ENCODE measurements at places on chromosomes 5 and 9.
A peak's percentile ranks its signal among the peaks of the same experiment; 100 is the strongest.

DNA sequence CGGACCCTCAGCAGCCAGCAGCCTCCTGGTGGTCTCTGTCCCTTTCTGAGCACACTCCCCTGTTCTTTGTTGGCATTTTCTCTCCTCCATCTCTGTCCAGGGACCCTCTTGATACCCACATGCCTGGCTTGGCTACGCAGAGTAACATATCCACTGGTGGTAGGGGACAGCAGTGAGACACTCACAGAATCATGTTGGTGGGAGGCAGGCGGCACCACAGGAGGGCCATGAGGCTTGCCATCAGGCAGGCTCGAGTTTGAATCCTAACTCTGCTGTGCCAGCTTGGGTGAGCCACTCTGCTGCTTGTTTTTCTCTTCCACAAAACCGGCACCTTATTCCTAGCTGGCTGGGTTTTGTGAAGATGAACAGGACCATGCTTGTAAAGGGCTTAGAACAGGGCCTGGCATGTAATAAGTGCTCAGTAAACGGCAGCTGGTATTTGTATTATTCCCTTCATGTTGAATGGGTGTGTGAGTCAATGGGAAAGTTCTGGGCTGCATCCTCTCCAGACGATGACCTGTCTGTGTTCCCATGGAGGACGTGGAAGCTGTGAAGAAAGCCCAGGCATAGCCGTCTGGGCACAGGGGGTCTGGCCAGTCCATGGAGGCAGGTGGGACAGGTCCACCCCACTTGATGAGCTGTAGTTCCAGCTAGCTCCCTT is 2.3 kb downstream of the COL27A1 start:
- DNase-seq: no peak

- no peak for DNase-seq
Observed at GRCh38 chr5:110844251-110844650, 105.4 kb downstream of the SLC25A46 start.

- DNase-seq: no peak
Observed at GRCh38 chr5:74371621-74372020, 268.9 kb downstream of the ENC1 start.

DNA sequence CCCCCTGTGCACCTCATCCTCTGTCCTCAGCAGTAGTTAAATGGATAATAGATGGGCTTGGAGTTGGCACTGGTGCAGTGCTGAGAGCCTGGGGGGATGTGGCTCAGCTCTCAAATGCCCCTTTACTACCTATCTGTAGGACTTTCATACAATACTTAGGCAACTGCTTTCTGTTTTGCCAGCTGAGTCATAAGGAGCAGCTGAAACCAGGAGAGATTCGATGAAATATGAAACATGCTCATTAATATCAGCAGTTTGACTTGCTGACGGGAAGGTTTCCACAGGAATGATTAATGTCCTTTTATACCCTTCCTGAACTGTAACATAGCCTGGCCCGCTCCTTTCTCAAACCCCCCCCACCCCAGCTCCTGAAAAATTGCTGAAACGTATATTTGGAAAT is 142.6 kb downstream of the SAXO1 start:
- no peak for DNase-seq

- DNase-seq: no peak
Observed at GRCh38 chr9:88477300-88477751, 57.7 kb upstream of the NXNL2 start.

GRCh38 chr9:136530461-136531089 is 15.3 kb downstream of the NOTCH1 start:
- DNase-seq: no peak

- no peak for DNase-seq
Observed at GRCh38 chr9:22079873-22080341, 70.8 kb upstream of the CDKN2B start.

DNA sequence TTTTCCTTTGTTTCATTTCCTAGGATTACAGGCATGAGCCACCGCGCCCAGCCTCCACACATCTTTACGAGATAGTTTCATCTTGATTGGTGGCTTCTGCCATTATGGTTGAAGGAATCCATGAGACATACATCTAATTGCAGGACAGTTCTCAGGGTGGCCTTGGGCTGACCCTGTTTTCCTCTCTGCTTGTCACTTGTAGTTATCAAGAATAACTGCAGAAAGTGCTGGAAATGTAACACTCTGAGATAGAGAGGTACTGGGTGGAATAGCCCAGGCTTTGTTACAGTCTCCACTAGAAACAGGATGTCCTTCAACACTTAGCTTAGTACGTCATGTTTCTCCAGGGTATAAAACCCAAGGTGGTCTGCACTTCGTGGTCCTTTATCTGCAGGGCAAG is 10.7 kb downstream of the UGT3A2 start:
- no peak for DNase-seq

DNA sequence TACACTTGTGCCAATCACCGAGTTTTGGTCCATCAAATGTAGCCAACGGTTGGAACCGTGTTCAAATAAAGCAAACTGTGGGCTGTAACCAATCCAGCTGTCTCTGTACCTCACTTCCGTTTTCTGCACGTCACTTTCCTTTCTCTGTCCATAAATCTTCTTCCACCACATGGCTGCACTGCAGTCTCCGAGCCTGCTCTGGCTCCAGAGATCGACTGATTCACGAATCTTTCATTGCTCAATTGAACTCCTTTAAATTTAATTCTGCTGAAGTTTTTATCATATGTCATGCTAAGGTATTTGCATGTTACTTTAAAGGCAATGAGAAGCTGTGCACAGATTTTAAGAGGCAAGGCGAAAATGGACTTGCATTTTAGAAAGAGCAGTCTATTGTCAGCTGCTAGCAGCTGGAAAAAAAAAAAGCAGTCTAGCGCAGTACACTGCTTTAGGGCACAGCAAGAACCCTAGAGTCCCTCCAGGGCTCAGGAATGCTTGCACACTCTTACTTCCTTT is 13.2 kb downstream of the TTC39B start:
- DNase-seq: no peak

- DNase-seq: no peak
Observed at GRCh38 chr5:77129391-77129990, 42.4 kb upstream of the ZBED3 start.

DNA sequence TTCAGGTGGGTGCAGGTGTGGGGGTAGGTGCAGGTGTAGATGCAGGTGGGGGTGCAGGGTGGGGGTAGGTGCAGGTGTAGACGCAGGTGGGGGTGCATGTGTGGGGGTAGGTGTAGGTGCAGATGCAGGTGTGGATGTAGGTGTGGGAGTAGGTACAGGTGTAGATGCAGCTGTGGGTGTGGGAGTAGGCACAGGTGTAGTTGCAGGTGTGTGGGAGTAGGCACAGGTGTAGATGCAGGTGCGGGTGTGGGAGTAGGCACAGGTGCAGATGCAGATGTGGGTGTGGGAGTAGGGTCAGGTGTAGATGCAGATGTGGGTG is 94.6 kb downstream of the PHF2 start:
- DNase-seq: no peak

DNA sequence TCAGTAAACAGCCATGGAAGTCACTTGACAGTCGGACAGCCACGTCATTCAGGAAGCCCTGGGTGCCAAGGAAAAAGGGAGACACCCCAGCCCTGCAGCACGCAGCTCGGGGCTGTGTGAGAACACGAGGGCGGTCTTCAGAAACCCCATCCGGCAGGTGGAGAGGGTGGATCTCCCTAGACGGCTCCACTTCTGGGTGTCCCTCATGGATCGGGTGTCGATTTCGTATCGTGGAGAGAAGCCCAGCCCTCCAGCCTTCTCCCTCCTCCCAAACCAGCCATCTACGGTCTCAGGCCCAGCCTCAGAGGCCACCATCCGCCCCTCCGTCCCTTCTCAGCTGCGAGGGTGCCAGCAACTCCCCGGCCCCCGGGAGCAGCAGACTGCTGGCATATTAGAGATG is 65.5 kb upstream of the BARHL1 start:
- DNase-seq: peak; percentile 52
